ENCODE measurements at places on chromosomes 6 and 20.

- DNase-seq: no peak
These were observed 137.9 kb upstream of the NEDD9 start for GRCh38 chr6:11370191-11371018.

DNA sequence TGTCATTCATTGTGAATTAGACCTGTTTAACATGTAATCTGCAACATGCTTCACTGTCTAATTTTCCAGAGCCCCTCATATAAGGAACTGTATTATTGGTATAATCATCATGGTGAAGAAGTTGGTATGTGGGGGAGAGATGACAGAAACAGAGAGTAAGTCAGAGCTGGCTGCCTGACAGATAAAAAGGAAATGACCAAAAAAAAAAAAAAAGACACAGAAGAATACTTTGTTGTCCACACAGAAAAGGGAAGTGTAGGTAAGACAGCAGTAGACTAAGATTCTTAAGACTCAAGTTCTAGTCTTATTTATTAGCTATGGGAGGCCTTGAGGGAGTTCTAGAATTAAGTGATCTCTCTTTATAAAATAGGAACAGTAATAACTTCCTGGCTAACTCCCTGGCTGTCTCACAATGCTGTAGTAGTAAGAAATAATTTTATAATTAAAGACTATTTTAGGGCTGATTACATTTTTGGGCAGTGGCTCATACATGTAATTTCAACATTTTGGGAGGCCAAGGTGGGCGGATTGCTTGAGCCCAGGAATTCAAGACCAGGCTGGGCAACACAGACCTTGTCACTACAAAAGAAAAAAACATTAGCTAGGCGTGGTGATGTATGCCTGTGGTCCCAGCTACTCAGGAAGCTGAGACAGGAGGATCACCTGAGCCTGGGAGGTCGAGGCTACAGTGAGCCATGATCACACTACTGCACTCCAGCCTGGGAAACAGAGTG is 102.5 kb downstream of the PRL start:
- DNase-seq: no peak

GRCh38 chr6:21140966-21141365 is 452.6 kb upstream of the SOX4 start:
- no peak for DNase-seq

- DNase-seq: no peak
These were observed 6.8 kb upstream of the MRPS10 start for GRCh38 chr6:42224222-42225028.

GRCh38 chr6:105787747-105788146 is 298.4 kb upstream of the PRDM1 start:
- no peak for DNase-seq

- no peak for DNase-seq
These were observed 158.7 kb downstream of the SOX4 start for GRCh38 chr6:21752054-21752811.

- DNase-seq: no peak
These were observed 24.4 kb downstream of the ZNF184 start for GRCh38 chr6:27448456-27448855.

GRCh38 chr6:1003394-1004160 is 308.3 kb upstream of the FOXQ1 start:
- DNase-seq: no peak

DNA sequence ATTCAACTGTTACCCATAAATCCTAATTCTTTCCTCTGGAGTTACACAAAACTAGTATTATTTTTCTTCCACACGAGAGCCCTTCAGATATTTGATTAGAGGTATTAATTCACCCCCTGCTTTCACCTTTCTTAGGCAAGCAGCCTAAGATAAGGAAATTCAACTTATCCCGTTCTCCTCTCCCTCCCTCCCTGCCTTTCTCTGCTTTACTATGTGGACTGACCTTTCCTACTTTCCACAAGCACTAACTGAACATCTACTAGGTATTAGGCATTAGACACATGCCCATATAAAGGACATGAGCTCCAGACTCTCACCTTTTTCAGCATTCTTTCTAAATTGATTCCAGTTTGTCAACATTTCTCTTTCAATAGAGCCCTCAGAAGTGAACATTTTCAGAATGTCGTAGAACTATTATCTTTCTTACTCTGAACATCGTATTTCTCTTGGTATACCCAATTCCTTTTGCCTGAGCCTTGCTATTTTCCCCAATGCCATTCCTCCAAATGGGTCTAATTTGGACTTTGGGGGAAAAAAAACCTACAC is 16.5 kb downstream of the ELOVL2 start:
- no peak for DNase-seq

DNA sequence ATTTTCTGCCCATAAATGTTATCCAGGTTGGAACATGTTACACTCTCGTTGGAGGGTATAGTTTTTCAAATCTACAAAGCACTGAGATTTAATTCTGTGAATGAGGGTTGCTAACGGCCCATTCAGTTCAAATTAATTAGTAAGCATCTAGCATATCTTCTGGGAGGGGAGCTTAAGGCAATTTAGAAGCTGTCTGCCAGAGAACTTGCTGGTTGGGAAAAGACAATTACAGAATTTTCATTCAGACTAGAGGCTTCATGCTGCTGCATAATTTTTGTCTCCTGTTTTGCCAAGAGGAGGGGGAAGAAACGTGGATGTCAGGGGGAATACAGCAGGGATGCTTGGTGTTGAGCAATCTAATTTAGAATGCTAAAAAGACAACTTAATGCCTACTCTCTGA is 268.3 kb upstream of the FAM83B start:
- DNase-seq: no peak

DNA sequence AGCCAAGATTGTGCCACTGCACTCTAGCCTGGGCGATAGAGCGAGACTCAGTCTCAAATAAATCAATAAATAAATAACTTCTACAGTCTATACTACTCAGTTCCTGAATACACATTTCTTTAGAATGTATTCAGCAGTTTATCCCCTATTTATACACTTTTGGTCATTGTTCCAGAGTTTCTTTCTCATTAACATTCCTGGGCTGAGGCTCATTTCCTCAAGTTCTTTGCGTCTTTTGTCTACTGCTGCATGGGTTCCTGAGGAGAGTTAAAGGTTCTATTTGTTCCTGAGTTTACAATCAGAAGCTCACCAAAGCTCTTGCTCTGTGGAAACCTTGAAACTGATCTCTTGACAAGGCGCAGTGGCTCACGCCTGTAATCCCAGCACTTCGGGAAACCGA is 37.7 kb upstream of the SASH1 start:
- no peak for DNase-seq

DNA sequence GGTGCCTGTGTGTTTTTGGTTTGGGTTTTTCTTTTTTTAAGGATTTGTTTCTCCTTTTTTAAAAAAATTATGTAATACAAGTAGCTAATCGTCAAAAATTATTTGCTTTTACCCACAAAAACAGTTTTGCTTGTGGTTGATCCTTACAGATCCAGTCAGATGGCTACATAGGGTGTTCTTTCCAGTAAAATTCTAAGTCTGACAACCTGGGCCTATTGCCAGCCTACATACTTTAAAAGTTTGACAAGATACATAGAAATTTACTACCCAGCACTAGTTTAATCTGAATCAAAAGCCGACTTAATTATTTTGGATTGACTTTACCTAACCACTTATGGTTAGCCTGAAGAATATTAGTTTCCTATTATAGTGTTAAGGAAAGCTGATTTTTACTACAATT is 2.1 kb upstream of the SOX4 start:
- no peak for DNase-seq

Data from uterus (tissue), 4 donors.